ENCODE measurements at places on chromosomes 5 and 9.

GRCh38 chr9:127940593-127940992 is 2.9 kb upstream of the DPM2 start:
- no peak for DNase-seq

- DNase-seq, result no peak
These were observed 1030.2 kb downstream of the EFNA5 start for GRCh38 chr5:106640511-106640910.

- no peak for DNase-seq
These were observed 8.0 kb downstream of the SPOCK1 start for GRCh38 chr5:137491121-137491520.

GRCh38 chr5:176350416-176350815 is 11.1 kb downstream of the KIAA1191 start:
- no peak for DNase-seq

DNA sequence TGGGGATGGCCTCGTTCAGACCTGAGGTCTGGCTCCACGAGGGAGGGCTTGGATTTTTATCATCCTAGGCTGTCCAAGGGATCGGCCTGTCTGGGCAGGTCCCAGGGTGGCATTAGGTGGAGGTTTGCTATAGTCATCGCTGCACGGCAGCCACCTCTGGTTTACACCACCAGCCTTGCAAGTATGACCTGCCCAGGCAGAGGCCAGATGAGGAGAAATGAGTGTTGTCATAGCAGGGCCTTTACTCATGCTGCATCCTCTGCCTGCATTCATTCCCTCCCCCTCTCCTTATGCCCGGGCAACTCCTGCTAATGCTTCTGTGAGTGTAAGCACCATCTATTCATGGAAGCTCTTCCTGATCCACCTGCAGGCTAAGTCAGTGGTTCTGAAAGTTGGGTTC is 15.3 kb upstream of the NDST1 start:
- DNase-seq, result no peak

Data from renal cortex interstitium (tissue), 15 donors.